Fibroblast of the conjunctiva (primary cell): ENCODE measurements at places on chromosomes 3 and 15.

DNA sequence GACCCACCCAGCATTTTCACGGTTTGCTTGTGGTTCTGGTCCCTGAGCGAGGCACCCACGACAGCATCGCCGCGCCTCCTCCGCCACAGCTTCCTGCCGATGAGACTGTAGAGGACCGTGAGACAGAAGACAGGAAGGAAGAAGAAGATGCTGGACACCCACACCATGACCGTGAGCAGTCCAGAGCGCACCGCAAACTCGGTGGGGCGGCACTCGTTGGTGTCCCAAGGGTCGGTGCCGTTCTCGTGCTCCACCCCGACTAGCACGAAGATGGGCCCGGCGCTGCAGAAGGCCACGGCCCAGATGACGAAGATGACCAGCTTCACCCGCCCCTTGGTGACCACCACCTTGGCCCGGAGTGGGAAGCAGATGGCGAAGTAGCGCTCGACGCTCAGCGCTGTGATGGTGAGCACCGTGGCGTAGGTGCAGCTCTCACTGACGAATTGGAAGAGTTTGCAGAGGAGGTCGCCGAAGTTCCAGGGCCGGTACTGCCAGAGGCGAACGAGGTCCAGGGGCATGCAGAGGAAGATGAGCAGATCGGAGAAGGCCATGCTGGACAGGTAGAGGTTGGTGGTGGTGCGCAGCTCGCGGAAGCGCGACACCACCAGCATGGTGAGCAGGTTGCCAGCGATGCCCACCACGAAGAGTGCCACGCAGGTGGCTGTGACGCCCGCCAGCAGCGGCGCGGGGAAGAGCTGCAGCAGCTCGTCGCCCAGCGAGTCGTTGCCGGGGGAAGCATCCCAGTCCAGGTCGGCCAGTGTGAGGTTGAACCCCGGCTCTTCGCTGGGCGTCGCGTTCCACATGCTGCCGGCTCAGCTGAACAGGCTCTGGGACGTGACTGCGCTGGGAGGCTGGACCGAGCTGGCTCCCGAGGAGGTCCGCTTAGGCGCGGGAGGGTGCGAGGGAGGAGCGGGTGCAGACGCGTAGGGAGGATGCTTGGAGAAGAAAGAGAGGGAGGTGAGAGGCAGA is at the start of gene GHSR:
Gene GHSR, minus strand, starts transcription at position 846 of the 969 bp plus-strand sequence. Its CDS starts 43 bp downstream, at position 803.
- no peak for DNase-seq

DNA sequence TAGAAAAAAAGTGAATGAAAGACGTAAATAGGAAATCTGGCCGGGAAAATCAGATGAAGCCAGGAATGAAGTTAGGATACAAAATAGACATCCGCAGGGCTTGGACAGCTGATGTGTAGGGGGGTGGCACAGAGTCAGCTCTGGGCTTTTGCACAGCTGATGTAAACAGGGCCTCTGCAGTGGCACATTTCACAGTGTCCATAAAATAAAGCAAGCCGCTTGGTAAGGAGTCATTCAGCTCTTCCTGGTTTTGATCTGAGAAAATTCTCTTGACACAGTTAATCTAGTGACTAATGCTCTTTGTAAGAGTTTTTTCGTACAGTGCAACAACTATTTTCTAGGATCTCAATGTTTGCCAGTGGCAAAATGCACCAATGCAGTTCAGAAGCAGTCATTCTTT is 153.3 kb downstream of the USP13 start:
- no peak for DNase-seq

- DNase-seq, result no peak
Measured at GRCh38 chr3:170420307-170420821, 1.7 kb downstream of the CLDN11 start.

GRCh38 chr3:12309716-12310115 is 20.8 kb downstream of the PPARG start:
- no peak for DNase-seq

- no peak for DNase-seq
Measured at GRCh38 chr15:47288794-47289193, 428.5 kb upstream of the SEMA6D start.

DNA sequence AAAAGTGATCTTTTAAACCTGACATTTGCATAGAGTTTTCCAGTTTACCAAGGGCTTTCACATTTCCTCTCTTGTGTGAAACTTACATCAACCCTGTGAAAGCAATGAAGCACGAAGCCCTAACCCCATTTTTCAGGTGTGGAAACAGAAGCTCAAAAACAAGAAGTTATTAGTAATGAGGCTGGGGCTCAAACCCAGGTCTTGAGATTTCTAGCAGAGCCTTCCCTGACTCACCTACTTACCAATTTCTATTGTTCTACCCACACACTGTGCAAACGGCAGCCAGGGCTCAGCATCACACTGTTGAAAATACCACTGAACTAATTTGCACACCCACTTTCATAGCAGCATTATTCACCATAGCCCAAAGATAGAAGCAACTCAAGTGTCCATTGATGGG is 117.8 kb upstream of the IGF1R start:
- no peak for DNase-seq

- DNase-seq, result no peak
Measured at GRCh38 chr15:73747847-73748590, 5.1 kb downstream of the INSYN1 start.

GRCh38 chr15:93826790-93827189 is 404.6 kb upstream of the MCTP2 start:
- no peak for DNase-seq

DNA sequence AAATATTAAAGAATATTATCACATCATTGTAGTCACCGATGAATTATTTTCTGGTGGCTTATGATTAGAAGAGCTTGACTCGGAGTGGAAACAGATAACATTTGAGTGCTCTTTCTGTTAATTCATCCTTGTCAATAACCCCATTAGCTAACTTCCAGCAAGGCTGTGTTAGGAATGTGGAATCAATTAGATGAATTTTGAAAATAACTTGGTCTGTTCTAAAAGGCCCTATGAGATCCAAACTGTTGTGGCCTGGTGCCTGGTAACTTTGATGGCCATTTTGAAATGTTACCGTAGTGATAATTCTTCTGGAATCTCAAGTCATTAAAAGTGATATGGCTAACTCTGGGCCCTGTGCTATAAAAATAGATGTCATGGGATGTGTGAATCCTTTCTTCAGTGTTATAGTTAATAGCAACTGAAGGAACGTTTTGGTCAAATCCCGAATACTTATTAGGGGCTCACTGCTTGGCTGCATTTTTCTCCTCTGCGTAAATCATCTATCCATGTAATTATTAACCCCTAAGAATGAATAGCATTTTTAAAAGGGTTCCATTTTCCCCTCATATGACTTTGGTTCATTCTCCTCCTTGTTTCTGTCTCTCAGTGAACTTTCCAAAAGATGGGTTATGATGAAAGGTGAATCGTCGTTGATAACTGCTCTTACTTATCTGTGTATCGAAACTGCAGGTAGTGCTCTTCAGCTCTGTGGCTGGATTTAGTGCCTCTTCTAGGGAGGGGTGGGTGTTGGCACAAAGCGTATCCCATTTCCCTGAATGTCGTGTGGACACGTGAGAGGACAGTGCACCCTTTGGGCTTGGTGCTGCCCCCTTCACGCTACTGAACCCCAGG is 82.7 kb downstream of the IGF1R start:
- DNase-seq, result no peak

GRCh38 chr15:63089260-63090043 is 32.2 kb upstream of the LACTB start:
- DNase-seq, result peak; percentile 56

DNA sequence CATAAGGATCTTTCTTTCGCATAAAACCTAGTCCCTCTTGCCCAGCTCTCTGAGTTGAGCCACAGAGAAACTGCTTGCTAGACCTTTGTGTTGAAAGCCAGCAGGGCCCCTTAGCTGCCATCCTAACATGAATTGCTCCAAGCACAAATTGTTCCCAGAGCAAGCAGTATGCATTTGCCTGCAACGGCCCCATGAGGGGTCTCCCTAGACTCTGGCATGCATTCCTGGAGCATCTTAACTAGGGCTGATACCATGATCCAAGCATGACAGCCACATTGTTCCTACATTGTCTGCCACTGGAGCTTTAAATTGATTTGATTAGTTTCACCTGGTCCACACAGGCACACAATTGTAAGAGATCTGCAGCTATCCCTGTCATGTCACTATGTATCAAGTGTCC is 428.1 kb downstream of the TAFA4 start:
- no peak for DNase-seq

DNA sequence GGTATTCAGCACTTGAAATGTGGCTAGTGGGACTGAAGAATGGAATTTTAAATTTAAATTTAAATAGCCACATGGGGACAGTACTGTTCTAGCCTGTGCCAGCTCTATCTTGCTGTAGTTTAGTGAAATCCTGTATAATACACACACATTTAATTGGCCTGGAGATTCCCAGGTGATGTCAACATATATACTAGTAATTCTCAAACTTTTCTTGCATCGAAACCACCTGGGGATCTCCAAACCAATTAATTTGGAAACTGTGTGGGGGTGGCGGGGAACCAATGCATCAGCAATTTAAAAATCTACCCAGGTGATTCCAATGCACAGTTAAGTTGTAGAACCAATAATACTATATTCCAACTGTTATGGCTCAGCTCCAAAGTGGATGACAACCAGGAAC is 228.9 kb upstream of the MRPL3 start:
- no peak for DNase-seq

DNA sequence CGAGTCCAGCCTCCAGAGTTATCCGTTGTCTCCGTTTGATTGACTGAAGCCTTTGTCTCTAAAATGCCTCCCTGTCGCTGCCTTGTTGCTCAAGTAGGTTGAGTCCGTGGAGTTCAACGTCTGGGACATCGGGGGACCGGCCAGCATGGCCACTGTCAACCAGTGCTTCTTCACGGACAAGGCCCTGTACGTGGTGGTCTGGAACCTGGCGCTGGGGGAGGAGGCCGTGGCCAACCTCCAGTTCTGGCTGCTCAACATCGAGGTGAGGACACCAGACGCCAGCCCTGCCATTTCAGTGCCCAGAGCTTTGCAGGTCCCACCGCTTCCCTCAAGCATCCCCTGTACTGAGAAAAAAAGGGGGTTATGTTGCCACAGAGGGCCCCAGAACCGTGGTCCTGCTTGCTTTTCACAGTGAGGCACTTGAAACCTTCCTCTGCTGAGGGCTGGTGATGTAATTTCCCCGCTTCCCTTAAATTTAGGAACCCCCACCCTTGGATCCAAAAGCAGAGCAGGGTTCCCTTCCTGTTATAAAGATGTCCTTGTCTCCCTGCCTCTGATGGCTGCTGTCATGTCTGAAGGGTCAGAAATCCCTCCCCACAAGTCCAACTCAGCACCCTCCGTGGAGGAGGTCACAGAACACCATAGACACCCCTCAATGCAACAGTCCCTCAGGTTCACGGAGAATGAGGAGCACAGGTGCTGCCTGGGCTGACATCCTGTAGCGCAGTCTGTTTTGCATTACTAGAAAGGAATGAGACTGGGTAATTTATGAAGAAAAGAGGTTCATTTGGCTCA is 105.7 kb downstream of the LRRK1 start:
- no peak for DNase-seq

- no peak for DNase-seq
Measured at GRCh38 chr3:50322386-50323091, at the start of gene HYAL2. Gene HYAL2 (minus strand): TSS chr3:50322745. CDS start chr3:50320489, 2,256 bp downstream.

GRCh38 chr3:150273396-150273795 is 134.7 kb upstream of the TSC22D2 start:
- no peak for DNase-seq

GRCh38 chr3:194857469-194858113 is 171.9 kb downstream of the FAM43A start:
- no peak for DNase-seq

- DNase-seq, result no peak
Measured at GRCh38 chr3:115284980-115285379, 137.9 kb upstream of the ZBTB20 start.

GRCh38 chr15:101533371-101534140 is 44.0 kb upstream of the PCSK6 start:
- no peak for DNase-seq

DNA sequence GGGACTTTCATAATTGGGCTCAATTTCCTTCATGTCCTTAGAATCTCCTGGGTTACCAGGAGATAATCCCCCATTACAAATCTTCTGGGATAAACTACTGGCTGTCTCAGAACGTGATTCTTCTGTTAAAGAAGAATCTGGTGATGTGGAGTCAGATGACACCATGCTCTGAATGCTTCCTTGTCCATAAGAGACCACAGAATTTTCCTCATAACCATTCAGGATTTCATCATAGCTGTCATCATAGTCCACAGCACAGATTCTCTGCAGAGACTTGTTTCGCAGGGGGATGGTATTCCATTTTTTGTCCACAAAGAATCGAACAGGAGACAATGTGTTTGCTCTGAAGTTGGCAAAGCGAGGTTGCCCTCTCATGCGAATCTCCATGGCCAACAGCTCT is 109.8 kb upstream of the TSPAN3 start:
- DNase-seq, result no peak

DNA sequence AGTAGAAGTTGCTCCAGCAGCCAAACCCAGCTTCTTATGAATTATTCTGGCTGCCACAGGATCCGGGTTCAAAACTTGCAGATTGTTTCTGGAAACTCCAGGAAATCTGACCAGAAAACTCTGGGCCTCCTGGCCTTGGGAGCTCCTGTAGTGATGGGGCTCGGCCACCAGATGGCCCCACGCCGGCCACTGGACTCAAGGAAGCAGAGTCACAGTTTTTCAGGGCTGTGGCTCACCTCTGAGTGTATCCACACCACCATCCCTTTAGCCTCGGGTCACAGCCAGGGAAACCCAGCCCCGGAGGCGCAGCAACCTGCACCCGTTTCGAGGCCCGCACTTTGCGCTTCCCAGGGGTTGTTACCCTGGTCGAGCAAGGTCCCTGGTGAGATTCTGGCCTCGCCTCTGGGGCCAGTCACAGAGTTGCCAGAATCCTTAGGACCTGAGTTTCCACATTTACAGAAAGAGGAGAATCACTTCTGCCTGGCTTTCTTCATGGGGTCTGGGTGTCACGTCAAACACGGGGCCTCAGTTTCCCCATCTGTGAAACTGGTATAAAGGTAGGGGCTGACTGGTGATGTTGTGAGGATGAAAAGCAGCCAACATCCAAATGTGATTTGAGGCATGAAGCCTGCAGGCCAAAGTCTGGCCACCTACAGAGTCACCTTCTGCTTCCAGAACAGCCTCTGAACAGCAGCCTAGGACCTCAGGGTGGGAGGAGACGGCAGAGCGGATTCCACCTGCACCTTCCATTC is 53.5 kb upstream of the LCTL start:
- DNase-seq, result peak; percentile 41

DNA sequence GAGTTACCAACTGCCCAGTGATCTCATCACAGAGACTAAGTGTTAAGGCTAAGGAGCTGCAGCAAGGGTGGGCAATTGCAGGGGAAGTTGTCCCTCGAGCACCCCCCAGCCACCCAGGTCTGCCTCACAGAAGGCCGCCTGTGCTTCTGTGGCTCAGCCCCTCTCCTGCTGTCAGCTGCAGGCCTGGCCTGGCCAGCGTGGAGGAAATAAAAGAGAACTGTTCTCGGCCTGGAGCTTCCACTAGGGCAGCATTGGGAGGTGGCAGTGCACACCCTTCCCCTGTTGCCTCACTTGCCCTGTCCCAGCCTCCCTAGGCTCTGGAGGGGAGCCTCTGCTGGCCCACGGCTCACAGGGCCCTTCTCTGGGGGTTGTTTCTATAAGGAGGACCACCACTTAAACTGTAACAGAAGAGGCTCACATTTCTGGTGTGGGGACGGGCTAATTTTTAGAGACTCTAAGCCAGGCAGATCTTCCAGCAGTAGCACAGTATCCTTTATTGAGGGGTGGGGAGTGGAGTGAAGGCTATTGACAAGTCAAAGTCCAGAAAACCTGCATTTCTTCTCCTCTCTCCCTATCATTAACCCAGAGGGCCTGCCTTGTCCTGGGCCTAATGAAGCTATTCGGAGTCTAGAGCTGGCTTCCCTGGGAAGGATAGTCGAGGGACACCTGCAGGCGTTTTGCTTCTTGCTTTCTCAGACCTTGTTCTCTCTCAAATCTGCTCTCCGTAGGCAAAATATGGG is 75.6 kb upstream of the ADPGK start:
- no peak for DNase-seq
